ENCODE measurements at places on chromosomes 2 and 18.

GRCh38 chr2:222862106-222862908, 1.5 kb downstream of the ACSL3 start:
- DNase-seq: peak; percentile 44

DNA sequence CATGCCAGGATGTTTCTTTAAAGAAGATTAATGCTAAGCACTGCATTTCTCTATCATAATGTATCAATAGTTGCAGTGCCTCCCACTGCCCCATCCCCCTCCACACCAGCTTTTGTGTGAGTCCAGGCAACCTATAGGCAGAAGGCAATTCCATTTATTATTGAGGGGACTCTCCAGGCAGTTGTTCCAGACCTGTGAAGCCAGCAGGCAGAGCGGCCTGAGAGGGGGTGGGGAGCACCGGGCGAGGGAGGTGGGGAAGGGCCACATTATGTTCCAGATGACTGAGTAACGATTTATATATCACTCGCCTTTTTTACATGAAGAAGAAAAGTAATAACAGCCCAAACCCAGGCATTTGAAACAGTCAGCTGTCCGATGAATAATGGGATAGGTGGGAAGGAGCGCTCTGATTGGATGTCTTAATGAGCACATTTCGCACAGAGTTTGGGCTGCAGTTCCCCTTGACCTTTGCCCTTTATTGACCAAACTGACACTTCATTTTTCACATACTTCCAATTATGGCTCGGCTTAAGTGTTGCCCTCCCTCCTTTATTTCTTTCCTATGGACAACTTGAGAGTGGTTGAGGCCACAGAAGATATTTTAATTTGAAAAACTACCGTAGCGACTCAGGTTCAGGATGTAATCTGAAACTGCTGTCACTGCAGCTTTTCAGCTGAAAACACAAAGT, 34.4 kb downstream of the MEIS1 start:
- DNase-seq: no peak

- no peak for DNase-seq
These were observed 175.1 kb downstream of the NCK2 start for GRCh38 chr2:105919826-105920225.

- no peak for DNase-seq
These were observed 69.4 kb upstream of the CBLN2 start for GRCh38 chr18:72613534-72613930.

GRCh38 chr2:25371253-25372241, 29.8 kb upstream of the DNMT3A start:
- peak; percentile 16 for DNase-seq

DNA sequence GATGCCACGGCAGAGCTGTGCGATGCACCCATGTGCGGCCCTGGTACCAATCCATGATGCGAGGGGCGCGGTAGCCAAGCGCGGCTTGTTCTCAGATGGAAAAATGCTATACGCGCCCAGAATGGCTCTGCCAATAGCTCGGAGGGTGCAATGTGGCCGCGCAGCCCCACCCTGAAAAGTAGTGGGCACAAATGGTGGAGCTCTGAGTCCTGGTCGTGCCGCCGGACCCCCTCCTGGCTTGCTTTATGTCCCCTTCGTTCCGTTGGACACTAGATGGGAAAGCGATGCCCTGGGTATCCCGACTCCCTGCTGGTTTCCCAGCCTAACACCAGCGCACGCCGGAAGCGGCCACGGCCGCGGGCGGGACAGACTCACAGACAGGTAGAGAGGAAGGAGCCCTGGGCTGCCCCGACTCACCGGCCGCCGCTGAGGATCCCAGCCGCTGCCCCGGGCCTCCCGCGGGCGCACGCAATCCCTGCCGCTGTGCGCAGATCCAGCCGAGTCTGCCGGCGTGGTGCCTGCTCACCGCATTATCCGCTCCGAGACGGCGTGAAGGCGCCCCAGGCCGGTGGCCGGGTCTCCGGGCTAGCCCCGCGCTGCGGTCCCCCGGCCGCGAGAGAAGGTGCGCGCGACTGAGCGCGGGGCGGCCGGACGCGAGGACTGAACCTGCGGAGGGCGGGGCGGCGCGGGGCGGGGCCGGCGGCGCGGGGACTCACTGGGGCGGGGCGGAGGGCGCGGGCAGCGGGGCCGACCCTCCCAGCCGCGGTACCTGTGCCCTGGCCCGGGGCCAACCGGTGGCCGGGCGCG, at the start of gene CDC42EP3:
TSS of gene CDC42EP3 (minus strand) at position 634 of the 807 bp plus-strand sequence. CDS start 25,055 bp downstream, outside the sequence.
- DNase-seq: peak; percentile 57
